ENCODE measurements at places on chromosomes 12 and 14.

- no peak for DNase-seq
These were observed 17.4 kb upstream of the SALL2 start for GRCh38 chr14:21543521-21543960.

GRCh38 chr12:40336573-40337199, 111.9 kb downstream of the LRRK2 start:
- no peak for DNase-seq

DNA sequence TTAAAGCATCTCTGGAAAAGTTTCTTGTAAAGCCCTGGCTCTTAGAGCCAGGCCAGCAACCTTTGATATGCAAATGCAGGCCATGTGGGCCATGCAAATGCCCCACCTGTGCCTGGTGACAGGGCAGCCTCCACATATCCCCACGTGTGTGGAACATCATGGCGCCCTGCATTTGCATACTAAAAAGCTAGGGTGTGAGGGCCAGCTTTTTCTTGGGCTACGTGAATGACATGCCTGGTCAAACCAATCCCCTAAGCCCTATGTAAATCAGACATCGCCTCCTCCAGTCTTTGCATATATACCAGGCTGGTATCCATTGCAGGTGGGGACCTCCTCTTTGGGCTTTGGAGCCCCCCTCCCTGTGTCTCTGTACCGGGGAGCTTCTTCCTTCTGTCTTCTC, 6.4 kb downstream of the CSRP2 start:
- no peak for DNase-seq

- no peak for DNase-seq
These were observed 67.2 kb downstream of the TESC start for GRCh38 chr12:117031843-117032592.

DNA sequence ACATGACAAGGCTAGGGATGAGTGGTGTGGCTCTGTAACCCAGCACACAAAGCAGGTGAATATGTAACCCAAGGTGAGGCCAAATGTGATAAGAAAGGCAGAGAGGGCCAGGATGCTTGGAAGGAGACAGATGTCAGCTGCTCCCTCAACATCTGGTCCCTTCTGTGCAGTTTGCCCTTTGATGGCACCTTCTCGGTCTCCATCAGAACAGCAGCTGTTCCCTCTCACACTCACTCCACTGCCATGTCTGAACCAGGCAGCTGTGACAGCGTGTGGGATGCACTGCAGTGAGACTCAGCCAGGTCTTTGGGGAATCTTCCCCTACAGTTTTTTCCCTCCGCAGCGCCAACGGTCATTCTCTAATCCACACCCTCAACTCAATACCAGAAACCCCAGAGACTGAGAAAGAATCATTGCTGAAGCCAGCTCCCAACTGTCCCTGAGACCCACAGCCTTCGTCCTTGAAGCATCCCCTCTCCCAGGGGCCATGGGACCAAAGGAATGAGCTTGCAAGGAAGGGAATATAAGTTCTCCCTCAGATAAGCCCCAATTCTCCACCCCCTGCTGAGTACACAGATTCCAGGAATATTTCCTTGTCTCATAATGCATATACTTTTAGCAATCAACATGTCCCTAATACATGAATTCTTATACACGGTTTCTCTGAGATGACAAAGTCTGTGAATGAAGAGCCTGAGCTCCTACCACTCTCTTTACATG, 230.0 kb downstream of the GLT1D1 start:
- no peak for DNase-seq

Data from CD4-positive, alpha-beta T cell treated with Interleukin-4 for 4 hours (primary cell).